Osteoblast (primary cell): ENCODE measurements at places on chromosomes 3 and 15. TPM values are rescaled to one million over a fixed set of nuclear protein-coding genes. Genes with fewer than 3 reads are reported as not detected.

LIPC gene
- 1.1 and 2.7 TPM in 2 replicates for total RNA-seq

CAMP gene
- total RNA-seq = not detected in 2 replicates

- no peaks in the 10 kb centered on the region for H3K27me3 ChIP-seq
- peak; percentile 66 for DNase-seq
- H3K36me3 ChIP-seq = no peaks in the 10 kb centered on the region
- no peak overlapping the region for H3K4me3 ChIP-seq
- H3K4me1 ChIP-seq = peaks cover 5% of the 10 kb centered on the region
- no peak overlapping the region for H3K27ac ChIP-seq
Observed at GRCh38 chr3:13501958-13502790, 22.1 kb downstream of the HDAC11 start.

DNA sequence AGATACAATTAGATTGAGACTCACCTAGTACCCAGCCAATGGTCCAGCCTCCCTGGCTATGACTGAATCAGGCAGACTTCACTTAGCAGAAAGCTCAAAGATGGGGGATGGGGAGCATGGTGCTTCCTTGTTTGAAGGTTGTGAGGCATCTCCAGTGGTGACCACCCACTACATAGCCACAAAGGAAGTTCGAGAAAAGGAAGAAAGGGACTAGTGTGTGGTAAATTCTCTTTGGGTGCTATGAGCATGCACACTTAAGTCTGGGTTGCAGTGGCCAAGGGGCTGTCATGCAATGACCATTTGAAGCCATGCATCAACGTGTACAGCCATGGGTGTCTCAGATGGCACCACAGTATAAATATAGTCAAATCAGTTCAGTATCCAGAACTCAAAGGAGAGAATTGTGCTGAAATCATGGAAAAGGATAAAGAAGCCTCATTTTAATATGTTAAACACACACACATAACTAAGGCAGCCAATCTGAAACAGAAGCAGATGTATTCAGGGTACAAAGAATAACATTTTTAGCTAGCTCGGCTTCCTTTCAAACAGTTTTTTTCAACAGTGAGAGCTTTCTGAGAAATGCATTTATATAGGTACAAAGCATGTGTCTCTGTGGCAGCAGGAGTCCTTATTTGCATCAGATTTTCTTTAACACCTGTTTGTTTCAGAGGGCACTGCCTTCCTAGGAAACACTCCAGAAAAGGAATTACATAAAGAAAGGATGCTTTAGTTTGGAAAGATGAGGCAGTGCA, 275.5 kb downstream of the GAP43 start:
- DNase-seq = no peak
- H3K27ac ChIP-seq = no peak overlapping the region
- no peak overlapping the region for H3K4me3 ChIP-seq
- no peaks in the 10 kb centered on the region for H3K27me3 ChIP-seq
- no peaks in the 10 kb centered on the region for H3K4me1 ChIP-seq

DNA sequence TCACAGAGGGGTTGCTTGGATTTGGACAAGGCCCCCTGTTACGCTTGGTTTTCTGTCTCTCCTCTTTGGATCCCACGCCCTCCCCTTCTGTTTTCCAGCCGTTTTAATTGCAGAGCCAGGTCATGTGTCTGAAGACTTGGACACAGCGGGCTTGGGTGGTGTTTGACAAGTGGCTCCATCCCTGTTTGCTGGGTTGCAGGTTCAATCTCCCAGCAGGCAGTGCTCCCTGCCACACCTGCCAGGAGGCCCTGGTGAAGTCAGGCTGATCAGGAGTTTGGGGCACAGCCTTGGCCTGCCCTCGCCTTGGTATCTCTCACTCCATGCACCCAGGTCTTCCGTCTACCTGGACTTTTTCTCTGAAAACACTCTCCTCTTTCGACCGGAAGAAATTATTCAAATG, 59.0 kb downstream of the PLXNA1 start:
- peaks cover 5% of the 10 kb centered on the region for H3K27me3 ChIP-seq
- no peak overlapping the region for H3K27ac ChIP-seq
- no peak overlapping the region for H3K4me3 ChIP-seq
- no peaks in the 10 kb centered on the region for H3K4me1 ChIP-seq

GRCh38 chr3:130903412-130903908, 9.6 kb downstream of the ATP2C1 start:
- no peaks in the 10 kb centered on the region for H3K27me3 ChIP-seq
- DNase-seq = no peak
- no peak overlapping the region for H3K4me3 ChIP-seq
- H3K27ac ChIP-seq = no peak overlapping the region
- H3K4me1 ChIP-seq = peaks cover 21% of the 10 kb centered on the region

DNA sequence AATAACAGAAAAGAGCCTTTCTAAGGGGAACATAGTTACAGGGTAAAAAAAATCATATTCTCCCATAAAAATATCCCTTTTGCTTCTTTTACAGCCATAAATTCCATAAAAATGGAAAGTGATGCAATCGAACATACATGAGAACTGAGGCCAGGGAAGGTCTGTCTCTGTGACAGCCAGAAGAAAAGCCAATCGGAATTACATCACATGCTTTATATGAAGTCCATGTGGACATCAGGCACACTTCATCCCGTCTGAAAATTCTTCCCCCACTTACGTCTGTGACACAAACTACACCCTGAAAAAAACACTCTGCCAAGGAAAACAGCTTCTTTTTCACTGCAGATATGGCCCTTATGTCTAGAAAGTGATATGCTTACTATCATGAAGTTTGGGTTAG, 323.5 kb downstream of the ERC2 start:
- H3K4me3 ChIP-seq = no peak overlapping the region
- H3K27ac ChIP-seq = no peak overlapping the region
- H3K4me1 ChIP-seq = no peaks in the 10 kb centered on the region
- no peak for DNase-seq
- H3K27me3 ChIP-seq = peaks cover 5% of the 10 kb centered on the region

DNA sequence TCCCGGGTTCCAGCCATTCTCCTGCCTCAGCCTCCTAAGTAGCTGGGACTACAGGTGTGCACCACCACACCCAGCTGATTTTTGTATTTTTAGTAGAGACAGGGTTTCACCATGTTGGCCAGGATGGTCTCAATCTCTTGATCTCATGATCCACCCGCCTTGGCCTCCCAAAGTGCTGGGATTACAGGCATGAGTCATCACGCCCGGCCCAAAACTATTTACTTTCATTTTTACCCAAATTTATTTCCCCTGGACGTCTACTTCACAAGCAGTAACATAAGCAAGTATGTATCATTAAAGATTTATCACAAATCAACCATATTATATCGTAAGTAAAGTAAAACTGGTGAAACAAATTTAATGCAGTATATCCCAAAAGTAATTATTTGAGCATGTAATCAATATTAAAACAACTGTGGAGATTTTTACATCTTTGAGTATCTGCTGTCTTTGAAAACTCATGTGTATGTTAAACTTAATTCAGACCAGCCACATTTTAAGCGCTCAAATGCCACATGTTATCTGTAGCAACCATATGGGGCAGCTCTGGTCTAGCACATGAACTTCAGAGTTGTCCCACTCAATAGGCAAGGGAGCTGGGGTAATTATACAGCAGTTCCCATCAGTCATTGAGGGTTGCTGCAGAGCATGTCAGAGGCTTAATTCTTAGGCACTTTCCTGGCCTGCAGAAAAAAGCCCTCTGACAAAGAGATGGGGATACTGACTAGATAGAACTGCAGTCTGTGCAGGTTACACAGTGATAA, 185.7 kb upstream of the CTDSPL start:
- H3K4me1 ChIP-seq = no peaks in the 10 kb centered on the region
- H3K4me3 ChIP-seq = no peak overlapping the region
- peaks cover 12% of the 10 kb centered on the region for H3K27me3 ChIP-seq
- no peak for DNase-seq
- no peak overlapping the region for H3K27ac ChIP-seq
- no peaks in the 10 kb centered on the region for H3K36me3 ChIP-seq
